ENCODE measurements at places on chromosomes 6 and 20. TPM values are rescaled to one million over a fixed set of nuclear protein-coding genes. Genes with fewer than 3 reads are reported as not detected.

MLIP gene
- 51.5 TPM for polyA plus RNA-seq

LRRC73 gene
- polyA plus RNA-seq: 0.29 TPM

ZFAND3 gene
- polyA plus RNA-seq: 58.8 TPM

BMP6 gene
- polyA plus RNA-seq: 3.4 TPM

CEP85L gene
- polyA plus RNA-seq: 6.9 TPM

PAX1 gene
- polyA plus RNA-seq: 0.34 TPM

TFAP2A gene
- not detected for polyA plus RNA-seq

- no peak for DNase-seq
Observed at GRCh38 chr6:38169977-38170526, 350.5 kb downstream of the ZFAND3 start.

DNA sequence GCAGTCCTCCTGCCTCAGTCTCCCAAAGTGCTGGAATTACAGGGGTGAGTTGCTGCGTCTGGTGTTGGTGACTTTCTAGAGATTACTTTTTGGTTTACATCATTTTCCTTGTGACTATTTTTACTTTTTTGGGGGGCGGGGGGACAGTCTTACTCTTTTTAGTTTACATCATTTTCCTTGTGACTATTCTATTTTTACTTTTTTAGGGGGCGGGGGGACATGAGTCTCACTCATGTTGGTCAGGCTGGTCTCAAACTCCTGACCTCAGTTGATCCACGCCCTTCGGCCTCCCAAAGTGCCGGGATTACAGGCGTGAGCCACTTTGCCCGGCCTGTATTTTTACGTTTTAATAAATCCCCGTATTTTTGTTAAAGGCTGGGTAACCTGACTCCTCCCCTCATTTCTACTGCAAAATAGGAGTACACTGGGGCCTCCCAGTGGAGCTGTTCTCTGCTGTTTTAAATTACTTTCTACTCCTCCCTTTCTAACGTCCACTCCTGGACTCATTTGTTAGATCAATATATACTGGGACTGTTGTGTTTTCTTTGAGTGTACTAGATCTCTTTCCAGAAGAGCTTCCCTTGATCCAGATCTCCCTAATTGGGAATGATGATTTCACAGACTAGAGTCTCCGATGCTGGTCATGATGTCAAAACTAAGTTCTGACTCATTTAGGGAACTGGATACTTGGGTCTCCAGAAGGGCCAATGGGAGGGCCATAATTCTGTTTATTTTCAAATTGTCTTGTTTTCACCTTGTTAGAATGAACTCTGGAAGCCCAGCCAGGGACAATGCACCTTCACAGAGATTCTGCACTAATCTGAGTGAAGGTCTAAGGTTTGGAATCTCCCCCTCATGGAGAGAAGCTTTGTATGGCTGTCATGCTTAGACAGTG lies 9.2 kb downstream of the HSPA1B start:
- no peak for DNase-seq

GRCh38 chr6:11989386-11989785 lies 22.7 kb upstream of the HIVEP1 start:
- DNase-seq: no peak

DNA sequence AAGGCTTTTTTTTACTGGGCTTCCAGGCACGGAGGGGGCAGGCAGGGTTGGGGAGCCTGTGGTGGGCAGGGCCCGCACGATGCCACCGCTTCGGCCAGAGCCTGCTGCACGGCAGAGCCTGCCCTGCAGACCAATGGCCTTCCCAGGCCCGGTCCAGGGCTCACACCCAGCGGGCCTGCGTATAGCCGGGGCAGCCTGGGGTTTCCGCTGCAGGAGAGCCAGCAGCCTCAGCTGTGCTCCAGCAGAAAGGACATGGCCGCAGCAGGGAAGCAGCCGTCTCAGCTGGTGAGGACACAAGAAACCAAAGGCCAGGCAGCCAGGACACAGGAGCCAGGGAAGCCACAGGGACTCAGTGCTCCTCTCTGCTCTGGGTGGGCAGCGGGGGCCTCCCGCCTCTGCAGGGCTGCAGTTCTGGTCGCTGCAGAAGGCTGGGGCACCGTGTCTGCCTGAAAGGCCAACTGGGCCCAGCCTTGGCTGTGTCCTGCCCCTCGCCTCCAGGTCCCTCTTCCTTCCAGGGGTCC lies 90.6 kb downstream of the TTLL2 start:
- no peak for DNase-seq

GRCh38 chr20:44909872-44910689 lies at the start of gene PABPC1L:
TSS of gene PABPC1L (plus strand) at chr20:44910060. CDS start at chr20:44910144, 84 bp downstream.
- peak; percentile 57 for DNase-seq

DNA sequence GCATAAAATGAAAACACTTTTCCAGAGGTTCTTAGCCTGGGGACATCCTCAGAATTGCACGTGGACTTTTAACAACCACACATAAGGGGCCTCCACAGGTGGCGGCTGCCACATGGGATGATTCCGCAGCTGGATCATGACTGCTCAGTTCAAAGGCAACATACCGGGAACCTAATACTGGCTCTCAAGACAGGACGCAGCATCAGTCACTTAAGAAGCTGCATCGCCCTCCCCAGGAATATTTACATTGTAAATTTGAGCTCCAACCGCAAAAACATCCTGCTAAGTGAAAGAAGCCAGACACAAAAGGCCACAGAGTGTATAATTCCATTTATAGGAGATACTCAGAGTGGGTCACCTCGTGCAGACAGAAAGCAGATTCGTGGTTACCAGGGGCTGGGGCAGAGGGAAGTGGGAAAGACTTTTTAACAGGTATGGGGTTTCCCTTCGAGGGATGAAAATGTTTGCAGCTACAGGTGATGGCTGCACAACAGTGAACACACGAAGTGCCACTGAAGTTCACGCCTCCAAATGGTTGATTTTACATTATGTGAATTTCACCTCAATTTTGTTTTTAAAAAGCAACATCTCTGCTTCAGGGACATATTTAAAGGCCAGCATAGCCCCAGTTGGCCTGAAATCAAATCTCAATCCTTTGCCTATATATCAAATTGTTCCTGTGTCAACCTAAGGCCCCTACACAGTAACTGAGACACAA lies 141.5 kb downstream of the BMP7 start:
- no peak for DNase-seq

DNA sequence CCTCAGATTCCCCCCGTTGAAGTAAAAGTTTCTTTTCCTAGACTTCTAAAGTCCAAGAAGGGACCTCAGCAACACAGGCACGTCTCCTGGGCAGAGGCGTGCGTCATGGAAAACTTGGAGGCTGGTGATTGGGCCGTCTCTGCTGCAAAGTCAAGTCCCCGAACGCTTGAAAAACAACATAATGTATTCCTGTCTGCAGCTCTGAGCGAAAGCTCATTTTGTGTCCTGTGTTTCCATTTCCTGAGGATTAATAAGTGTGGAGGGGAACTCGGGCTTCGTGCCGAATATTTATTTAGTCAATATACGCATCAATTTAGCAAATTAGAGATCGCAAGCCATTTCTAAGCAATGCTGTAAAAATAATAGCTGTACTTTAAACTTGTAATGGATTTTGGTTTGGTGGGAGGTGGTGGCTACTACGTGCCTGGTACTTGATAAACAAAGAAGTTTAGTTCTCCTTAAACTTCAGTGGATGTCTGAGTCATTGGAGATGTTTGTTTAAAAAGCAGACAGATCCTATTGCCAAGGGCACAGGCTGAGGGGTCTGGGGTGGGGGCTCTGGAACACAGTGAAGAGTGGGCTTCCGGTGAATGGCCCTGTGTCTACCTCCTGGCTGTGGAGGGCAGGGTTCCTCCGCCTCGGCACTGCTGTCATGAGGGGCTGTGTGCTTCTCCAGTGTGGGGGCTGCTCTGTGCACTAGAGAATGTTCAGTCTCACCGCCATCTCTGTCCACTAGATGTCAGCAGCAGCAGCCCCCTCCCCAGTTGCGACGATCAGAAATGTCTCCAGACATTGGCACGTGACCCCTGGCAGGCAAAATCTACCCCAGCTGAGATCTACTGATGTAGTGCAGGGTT lies 21.8 kb downstream of the PCK1 start:
- DNase-seq: no peak

- DNase-seq: peak; percentile 69
Observed at GRCh38 chr6:107488875-107489635, 862 bp upstream of the SOBP start.

DNA sequence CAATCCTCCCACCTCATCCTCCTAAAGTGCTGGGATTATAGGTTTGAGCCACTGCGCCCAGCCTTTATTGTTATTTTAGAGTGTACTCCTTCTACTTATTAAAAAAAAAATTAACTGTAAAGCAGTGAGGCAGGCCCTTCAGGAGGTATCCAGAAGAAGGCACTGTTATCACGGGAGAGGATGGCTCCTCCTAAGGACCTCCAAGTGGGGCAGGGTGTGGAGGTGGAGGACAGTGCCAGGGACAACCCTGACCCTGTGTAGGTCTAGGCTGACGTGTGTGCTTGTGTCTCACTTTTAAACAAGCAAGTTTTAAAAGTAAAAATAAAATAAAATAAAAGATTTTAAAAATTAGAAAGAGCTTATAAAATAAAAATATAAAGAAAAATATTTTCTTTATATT lies 23.7 kb upstream of the TAF4 start:
- DNase-seq: peak; percentile 69

GRCh38 chr20:14360416-14360815 lies 23.0 kb upstream of the FLRT3 start:
- no peak for DNase-seq

- DNase-seq: peak; percentile 75
Observed at GRCh38 chr6:73394577-73395354, at the start of gene DDX43. TSS of gene DDX43 (plus strand) at chr6:73394828. CDS start at chr6:73394906, 78 bp downstream.

- DNase-seq: no peak
Observed at GRCh38 chr20:57738484-57738883, 28.7 kb upstream of the PMEPA1 start.

DNA sequence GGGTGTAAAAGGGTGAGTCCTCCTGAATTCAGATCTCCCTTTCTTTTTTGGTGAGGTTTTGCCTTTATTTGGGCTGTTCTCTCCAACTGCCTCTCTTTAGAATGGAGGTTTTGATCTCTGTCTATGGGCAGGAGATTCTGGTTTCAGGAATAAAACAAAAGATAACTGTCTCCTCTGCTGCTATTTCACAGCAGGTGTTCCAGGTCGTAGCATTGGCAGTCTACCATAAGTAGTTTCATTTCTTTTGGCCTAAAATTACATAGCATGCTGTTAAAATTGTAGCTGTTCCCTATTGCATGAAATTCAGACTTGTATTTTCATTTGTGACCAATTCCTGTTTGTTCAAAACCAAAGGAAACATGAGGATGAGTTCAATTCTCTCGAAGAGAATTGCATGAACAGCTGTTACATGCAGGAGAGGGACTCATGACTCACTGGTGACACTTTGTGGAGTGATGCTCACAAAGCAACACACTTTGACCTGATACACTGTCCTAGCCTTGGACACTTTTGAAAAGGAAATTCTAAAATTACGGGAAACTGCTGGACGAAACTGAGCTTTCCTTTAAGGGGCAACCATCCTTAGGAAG lies 76.8 kb upstream of the SIRPG start:
- no peak for DNase-seq

DNA sequence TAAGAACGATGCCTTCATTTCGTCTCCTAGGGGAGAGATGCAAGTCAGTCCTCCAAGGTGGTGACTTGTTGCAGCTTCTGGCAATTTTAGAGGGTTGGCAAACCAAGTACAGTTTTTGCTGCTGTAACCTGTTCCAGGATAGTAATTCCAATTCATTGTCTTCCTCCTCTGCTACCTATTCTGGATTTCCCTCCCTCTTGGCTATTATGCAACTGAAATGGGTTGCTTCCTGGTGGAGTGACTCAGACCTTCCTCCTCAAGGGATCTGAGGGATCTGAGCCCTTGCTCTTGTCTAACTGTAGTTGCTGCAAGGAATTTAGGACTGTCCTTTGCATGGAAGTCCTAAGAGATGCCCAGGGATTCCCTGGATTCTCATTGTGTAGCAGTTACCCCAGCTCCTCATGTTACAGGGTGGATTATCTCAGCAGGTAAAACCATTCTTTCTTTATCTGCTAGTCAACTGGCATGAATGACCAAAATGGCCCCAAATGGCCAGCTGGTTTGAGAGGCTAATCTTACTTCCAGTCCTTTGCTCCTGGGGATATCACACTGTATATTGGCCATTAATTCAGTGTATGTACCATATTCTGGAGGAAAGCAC lies 17.6 kb upstream of the ELMO2 start:
- DNase-seq: no peak

DNA sequence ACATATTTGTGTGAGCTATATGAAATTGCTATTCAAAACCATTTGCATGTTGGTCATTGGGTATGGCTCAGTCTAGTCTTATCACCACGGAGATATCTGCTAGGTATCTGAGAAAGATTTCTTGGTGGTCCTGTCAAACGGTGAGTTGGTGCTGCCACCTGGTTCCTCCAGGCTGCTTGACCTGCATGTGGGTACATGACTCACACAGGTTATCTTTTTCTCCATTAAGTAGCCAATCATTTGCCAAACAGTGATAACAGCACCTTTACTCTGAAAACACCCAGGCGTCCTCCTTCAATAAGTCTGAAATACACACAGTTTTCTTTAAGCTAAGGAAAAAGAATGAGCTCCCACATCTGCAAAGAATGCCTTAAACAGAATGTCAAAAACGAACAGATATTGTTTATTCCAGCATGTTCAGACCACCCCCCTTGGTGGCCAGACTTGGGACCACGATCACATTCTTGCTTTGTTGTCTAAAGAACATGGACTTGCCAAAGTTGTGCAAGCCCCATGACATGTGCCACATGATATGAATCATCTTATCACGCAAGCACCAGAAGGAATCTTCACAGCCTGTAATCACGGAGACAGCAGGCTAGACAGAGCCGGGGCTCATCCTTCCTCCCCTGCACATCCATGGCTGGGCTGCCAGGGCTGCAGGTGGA lies 200.7 kb upstream of the THBS2 start:
- peak; percentile 45 for DNase-seq

DNA sequence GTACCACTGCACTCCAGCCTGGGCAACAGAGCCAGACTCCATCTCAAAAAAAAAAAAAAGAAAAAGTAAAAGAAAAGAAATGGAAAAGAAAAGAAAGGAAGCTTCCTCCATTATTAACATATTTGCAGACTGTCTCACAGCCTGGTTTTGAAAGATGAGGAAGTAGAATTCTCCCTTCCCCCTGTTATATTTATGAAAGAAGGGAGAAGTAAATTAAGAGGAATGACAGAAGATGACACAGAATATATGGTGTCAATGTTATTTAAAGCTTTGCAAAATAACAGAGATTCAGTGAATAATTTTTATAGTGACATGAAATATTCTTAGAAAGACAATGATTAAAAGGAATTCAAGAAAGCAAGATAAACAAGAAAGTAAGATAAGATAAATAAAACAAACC lies 83.7 kb upstream of the PRSS16 start:
- DNase-seq: no peak

Measured in psoas muscle (tissue), 8 donors.